ENCODE measurements at places on chromosomes 2 and 18.

- no peak for DNase-seq
Observed at GRCh38 chr2:144947709-144948037, 427.8 kb upstream of the ZEB2 start.

DNA sequence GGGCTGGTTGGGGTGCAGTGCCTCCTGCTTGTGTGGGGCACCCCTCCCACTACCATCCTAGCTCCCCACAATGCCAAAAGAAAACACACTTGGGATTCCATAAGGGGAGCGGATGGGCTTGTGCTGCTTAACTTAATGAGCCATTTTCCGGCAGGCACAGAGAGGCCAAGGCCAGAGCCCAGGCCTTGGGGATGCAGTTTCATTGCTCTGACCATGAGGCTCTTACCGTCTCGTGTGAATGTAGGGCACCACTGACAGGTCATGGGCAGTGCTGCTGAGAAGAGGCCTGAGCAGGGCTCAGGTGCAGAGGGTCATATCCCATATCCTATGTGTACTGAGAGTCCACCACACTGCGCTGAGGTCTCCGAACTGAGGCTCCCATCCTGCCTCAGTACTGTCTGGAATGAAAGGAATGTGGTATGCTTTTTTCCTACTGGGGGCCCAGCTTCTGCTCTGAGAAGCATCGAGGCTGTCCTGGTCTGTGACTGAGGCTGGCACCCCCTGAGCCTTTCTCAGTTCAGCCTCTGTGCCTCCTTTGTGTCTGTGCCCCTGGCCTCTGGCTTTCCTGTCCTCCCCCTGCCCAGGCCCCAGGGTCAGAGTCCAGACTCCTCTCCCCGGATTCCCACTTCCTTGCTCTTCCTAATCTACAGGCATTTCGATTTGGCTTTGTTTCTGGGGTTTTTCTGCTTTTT lies 45.2 kb upstream of the MAPRE3 start:
- DNase-seq, result no peak

- no peak for DNase-seq
Observed at GRCh38 chr2:200356321-200356720, 49.8 kb downstream of the SPATS2L start.

- DNase-seq, result no peak
Observed at GRCh38 chr2:159545085-159545484, 71.3 kb downstream of the BAZ2B start.

- DNase-seq, result no peak
Observed at GRCh38 chr18:1048032-1048431, 143.4 kb downstream of the ADCYAP1 start.

DNA sequence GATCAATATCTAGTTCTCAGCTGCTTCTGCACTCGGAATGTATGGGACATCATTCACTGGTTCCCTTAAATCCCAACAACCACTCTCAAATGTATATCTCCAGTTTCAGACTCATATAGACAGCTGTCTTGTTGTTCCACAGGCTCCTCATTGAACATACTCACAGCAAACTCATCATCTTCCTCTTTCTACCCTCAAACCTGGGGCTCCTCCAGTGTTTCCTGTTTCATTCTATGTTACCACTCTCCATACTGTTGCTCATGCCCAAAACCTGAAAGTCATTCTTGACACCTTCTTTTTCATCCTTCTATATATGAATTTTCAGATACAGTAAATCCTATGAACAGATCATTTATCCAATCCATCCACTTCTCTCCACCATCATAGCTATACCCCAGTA lies 18.7 kb upstream of the REL start:
- no peak for DNase-seq

GRCh38 chr2:222196159-222196558 lies 102.6 kb downstream of the PAX3 start:
- DNase-seq, result no peak

GRCh38 chr2:6791682-6792081 lies 74.0 kb downstream of the CMPK2 start:
- DNase-seq, result no peak

GRCh38 chr2:196427986-196428634 lies 211.4 kb upstream of the CCDC150 start:
- no peak for DNase-seq

- DNase-seq, result no peak
Observed at GRCh38 chr2:24984912-24985311, 13.2 kb upstream of the DNAJC27 start.

GRCh38 chr2:65053199-65053598 lies 3.0 kb upstream of the CEP68 start:
- no peak for DNase-seq

DNA sequence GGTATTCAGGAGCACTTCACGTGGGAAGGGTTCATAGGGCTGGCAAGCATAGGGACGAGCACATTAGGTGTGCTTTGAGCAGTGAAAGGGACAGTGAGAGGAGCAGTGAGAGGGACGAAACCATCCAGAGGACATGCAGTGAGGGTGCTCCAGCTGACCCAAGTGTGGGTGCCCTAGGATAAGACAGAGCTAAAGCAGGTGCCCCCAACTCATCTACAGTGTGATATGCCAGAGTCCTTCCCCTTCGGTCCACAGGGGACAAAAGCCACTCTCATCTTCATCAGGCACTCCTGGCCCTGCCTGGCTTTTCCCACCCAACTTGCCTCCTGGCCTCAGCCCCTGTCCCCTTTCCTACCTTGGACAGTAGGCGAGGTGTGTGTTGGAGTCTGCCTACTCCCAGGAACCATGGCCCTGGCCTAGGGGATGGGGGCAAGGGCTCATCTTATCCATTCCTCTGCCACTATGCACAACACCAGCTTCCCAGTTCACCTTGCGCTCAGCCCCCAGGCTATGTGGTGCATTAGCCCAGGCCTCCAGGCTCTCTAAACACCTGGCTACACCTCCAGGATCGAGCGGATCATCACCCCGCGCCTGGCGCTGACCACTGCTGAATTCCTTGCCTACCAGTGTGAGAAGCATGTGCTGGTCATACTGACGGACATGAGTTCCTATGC lies 16.1 kb upstream of the ANKRD53 start:
- DNase-seq, result no peak

GRCh38 chr2:85584354-85584856 lies at the start of gene VAMP5:
Gene VAMP5, plus strand, starts transcription at chr2:85584431. Its CDS starts 60 bp downstream, at chr2:85584491.
- no peak for DNase-seq

- DNase-seq, result no peak
Observed at GRCh38 chr2:240876035-240876474, 7.4 kb downstream of the AGXT start.

- DNase-seq, result no peak
Observed at GRCh38 chr2:9285921-9286320, 79.3 kb downstream of the ASAP2 start.

GRCh38 chr2:136006658-136007057 lies 21.2 kb upstream of the DARS1 start:
- DNase-seq, result no peak

DNA sequence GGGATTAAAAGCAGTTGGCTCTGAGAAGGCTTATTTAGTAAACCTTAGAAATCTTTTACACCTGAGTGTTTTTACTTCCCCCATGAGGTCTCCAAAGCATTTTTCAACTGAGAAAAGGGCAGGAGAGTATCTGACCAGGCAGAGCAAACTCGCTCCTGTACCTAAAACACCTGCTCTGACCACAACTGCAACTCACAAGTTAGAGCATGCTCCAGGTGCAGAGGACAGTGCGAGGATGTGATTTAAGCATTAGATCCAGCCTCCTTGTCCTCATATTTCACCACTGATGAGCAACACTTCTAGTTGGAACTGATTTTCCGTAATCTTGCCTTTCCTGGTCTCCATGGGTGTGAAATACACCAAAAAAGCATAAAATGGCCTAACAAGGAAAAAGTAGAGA lies 34.5 kb upstream of the TBC1D8 start:
- DNase-seq, result no peak

DNA sequence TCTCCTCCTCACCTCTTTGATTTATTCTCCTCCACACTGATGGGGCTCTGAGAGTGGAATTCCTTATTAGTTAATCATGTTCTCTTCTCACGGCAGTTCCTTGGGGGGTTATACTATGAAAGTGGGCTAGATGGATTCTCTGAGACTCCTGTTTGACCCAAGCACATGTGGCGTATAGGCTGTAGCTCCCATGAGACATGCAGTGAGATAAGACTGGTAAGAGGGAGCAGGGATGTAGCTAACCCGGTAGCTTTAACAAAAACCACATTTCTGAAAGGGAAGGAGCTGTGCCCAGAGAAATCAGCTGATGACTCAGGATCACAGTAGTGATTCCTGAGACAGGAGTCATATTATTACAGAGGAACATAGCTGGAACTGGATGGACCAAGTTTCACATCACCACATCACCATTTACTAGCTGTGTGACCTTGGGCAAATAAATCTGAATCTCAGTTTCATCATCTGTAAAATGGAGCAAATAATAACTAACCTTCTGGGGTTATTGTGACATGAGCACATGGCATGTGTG lies 82.9 kb downstream of the CRIM1 start:
- DNase-seq, result no peak

DNA sequence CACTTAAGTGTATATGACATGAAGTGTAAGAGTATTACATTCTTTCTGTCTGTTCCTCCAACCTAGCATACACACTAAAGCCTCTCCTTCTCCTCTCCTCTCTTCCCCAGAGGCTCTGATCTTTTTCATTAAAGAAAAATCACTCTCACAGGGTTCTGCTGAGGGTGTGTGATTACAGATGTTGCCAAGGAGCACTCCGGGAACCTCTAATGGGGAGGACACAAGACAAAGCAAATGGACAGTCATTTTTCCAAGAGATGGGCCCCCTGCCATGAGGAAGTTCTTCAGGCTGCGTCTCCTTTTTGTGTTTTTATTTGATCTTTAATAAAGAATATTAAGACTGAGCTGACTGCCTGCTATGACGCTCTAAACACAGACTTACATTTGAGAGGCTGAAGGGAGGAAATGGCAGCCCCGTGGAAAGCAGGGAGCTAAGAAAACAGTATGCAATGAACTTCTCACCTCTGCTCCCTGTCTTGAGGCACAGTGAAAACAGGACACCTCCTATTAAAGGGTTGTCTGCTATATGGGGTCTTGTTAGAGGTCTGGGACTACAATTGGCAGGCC lies 578.1 kb downstream of the PIK3C3 start:
- no peak for DNase-seq

DNA sequence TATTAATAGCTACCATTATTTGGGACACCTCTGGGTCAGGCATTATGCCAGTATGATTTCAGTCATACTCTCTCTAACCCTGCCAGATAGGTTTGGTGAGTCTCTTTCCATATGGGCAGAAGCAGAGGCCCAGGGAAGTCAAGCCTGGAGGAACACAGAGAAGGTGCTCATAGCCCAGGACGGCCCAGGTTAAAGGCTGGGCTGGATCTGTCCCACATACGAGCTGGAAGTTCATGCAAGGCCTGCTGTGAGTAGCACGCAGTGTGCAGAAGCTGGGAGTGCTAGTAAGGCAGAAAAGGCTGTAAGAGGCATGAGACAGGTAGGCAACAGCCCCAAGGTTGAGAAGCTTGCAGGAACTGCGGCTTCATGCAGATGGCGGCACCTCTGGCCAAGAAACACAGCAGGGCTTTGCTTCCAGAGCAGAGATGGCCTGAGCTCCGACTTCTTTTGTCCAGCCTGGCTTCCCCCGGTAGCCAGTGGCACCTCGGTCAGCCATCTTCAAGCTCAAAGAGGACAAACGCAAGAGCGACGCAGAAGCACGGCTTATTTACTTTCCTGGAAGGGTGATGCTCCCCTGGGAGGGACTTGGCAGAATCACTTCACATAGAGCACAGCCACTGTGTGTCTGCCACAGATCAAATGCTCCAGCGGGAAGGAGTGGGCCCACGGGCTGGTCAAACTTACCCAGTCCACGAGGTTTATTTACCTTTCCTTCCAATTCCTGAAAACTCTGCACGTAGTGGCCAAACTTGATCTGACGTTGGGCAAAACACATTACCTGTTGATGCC lies 58.5 kb upstream of the MAP4K4 start:
- DNase-seq, result no peak

DNA sequence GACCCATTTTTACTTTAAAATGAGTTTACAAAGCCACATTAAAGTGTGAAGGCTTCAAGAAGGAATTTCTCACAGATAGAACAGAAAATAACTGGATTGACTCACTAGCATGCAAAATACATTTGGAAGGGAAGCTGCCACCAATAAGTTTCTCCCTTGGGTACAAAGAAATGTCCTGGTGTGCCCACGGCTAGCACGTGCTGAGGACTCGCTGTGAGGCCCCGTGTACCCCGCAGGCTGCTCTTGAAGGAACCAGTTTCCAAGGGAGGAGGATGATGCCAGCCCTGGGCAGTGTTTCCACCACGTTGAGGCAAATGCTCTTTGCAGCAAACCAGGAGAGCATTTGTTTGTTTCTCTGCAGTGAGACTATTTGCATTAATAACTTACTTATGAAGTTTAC lies 207.3 kb downstream of the SH3RF3 start:
- no peak for DNase-seq

DNA sequence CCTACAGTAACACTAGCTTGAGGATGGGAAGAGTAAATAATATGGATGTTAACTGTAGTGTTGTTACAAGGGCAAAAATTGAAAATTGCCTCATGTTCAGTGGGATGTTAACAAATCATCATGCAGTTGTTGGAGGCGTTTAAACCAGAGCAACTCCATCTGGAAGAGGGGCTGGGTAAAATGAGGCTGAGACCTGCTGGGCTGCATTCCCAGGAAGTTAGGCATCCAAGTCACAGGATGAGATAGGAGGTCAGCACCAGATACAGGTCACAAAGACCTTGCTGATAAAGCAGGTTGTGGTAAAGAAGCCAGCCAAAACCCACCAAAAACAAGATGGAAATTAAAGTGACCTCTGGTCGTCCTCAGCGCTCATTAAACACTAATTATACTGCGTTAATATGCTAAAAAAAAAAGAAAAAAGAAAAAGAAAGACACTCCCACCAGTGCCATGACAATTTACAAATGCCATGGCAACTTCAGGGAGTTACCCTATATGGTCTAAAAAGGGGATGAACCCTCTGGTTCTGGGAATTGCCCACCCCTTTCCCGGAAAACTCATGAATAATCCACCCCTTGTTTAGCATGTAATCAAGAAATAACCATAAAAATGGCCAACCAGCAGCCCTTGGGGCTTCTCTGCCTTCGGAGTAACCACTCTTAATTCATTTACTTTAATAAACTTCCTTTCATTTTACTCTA lies 101.4 kb downstream of the MYO5B start:
- no peak for DNase-seq

- no peak for DNase-seq
Observed at GRCh38 chr2:197705912-197706838, 1.0 kb downstream of the MARS2 start.

Measured in activated T-helper 9 cell treated with anti-CD3 and anti-CD28 coated beads, Interleukin-2, amount 50 U/mL, for 16 hours (primary cell).